ENCODE measurements at places on chromosomes 12 and 14.

GRCh38 chr12:21353948-21354347 lies 18.8 kb upstream of the IAPP start:
- no peak for DNase-seq

DNA sequence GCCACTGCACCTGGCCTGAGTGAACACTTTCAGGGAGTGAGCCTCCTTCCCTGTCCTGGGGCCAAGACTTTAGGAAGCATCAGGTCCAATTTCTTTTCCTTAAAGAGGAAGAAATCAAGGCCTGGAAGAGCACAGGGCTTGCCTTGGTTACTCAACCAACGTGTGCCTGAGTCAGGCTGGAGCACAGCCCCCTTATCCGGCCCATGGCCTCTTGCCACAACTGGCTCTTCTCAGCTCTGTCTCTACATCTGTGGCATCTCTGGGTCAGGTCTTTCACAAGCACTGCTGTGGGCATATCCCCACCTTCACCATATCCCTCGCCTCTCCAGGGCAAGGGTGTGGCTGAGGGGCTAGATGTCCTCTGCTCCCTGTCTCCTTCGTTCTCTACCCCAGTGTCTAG lies 6.8 kb downstream of the MYH6 start:
- no peak for DNase-seq

- DNase-seq: no peak
These were observed at the start of gene MYF5 for GRCh38 chr12:80716696-80717469. MYF5 (plus strand) TSS chr12:80716912; CDS start chr12:80717064, 152 bp downstream.

GRCh38 chr14:102983496-102983895 lies 61.0 kb downstream of the AMN start:
- DNase-seq: no peak

DNA sequence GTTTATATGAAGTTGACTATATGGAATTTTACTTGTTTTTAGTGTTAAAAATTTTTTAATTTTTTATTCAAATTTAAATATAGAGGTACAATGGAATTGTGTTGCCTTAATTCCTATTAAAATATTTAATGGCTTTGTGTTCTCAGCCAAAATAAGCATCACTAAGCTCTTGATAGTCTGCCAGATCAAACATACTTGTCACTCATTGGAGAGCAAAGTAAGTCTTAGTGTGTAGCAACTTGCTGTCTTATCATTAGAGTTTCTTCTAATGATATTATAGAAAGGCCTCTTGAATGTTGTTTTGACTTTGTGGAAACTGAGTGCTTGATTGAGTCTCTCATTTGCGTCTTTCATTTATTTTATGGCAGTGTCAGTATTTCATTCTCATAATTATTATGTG lies 10.7 kb downstream of the SFSWAP start:
- no peak for DNase-seq

GRCh38 chr12:119630223-119630780 lies 36.7 kb downstream of the TMEM233 start:
- no peak for DNase-seq

DNA sequence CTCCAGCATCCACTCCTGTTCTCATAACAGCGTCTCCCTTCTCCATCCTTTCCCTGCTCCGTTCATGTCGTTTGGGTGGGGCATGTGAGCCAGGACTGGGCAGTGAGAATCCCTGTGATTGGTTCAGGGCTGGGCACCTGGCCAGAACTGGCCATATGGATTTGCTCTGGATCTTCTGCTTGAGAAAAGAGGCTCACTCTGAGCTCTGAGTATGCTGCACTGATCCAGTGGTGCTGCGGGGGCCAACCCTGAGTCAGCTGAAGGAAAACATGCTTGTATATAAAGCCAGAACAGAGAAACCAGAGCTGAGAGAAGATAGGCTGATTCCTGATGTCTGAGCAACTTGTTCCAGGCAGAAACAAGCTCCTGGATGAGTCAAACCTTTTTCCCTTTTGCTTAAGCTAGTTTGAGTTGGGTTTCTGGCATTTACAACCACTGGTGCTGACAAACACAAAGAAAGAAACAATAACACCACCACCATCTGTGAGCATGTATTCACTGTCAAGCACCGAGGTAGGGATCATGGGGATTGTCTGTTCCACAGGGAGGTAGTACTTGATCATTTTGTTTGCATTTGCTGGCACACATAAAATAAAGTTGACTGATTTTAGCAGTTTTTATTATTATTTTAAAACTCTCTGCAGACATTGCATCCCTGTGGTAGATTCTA lies 14.0 kb upstream of the HPD start:
- peak; percentile 70 for DNase-seq

GRCh38 chr12:27981874-27982273 lies 9.3 kb upstream of the PTHLH start:
- no peak for DNase-seq

GRCh38 chr12:107564946-107565345 lies 120.7 kb upstream of the PWP1 start:
- DNase-seq: no peak

DNA sequence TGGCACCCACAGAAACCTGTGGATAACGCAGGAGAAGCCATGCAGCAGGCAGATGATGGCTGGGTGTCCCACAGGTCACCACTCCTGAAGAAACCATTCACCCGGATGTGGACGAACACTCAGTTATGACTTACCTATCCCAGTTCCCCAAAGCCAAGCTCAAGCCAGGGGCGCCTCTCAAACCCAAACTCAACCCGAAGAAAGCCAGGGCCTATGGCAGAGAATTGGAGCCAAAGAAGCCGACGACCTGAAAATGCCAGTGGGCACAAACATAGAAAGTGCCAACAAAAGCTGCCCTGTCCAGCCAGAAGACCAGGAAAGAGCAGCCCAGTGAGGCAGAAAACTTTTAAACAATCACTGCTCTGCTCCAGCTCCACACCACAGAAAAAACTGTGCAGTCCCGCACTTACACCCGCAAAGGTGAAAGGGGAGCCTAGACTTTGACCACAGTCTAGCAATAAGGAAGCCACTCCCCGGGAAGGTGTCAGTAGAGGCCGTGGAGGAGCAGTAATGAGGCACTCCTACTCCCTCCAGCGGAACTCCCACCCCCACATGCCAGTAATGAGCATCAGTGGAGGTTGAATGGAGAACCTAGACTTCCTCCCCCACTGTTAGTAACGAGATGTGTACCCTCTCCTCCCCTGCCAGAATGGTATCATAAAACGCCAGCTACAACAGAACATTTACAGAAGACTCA lies 6.0 kb upstream of the ACVRL1 start:
- no peak for DNase-seq
